ENCODE measurements at places on chromosomes 6 and 20.

- DNase-seq = no peak
Measured at GRCh38 chr6:116094041-116094440, 6.6 kb upstream of the NT5DC1 start.

DNA sequence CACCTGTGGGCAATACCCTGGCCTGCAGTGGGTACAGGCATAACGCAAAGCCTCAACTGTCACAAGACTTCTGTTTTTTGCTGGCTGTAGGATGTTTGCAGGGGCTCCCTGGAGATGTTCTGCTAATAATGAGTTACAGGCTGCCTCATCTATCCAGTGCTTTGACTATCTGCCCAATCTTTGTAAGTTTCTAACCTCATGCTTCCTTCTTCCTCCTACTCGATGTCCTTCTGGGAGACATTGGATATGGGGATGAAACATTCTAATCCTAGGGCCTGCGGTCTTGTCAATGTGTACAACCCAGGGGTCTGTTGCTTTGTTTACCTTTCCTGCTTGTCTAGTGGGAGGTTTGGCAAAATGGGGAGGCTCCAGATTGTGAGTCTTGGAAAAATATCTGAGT, 136.8 kb upstream of the TCF21 start:
- DNase-seq = no peak

- no peak for DNase-seq
Measured at GRCh38 chr6:160101277-160102205, 20.1 kb upstream of the SLC22A1 start.

- no peak for DNase-seq
Measured at GRCh38 chr20:57396984-57397692, 5.9 kb downstream of the RBM38 start.

DNA sequence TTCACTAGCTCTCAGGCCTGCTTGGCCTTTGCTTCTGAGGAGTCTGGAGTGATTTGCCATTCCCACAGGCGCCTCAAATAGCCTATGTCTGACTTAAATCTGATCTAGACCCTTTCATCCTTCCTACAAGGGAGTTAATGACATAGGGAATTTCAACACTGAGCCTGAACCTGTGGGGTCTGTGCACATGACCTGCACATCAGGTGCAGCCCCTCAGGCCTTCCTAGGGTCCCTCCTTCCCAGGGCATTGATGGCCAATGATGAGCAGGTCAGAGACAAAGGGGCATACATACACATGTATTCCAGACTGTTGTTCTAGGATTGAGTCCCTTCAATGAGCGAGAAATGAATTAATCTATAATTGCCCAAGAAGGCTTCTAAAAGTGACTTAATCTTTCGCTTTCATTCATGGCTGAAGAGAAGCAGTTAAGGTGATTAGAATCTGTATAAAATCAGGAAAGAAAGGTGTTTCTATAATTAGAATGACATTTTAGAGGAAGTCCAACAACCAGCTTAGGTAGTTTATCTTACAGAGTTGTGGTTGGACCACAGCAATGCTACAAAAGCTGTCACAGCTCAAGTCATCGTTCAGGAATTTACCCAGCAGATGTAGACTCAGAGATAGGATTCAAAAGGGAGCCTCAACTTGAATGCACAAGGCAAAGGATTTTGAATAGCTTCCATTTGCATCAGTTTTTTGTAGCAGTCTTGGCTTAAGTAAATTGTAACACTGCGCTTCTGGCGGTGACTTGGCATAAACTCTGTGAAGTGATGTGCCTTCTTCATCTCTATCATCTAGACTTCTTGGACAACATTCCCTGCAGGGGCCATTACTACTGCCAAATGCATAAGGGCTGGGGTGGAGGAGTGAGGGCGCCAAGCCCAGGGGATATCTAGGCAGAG, 27.0 kb upstream of the TBC1D7 start:
- no peak for DNase-seq

DNA sequence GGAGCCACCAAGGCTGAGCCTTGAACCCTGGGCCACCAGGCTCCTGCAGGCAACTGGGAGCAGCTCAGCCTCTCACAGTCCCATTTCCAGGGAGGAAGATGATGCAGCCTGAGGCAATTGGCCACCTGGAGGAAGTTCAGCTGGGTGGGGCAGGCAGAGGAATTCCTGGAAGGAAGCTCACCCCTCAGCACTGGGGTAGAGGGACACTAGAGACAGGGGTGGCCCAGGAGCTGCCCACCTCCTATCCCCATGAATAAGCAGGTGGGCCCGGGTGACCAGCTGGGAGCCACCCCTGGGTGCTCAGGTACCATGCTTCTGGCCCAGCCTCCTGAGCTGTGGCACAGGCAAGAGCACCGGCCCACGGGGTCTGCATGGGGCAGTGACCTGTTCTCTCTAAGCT, 3.6 kb upstream of the HSPA12B start:
- DNase-seq = no peak

All from CD4-positive, alpha-beta T cell treated with Interferon alpha-2 for 1 hour (primary cell).